NCI-H1694 (cell line): ENCODE measurements at places on chromosomes 3 and 15.
A peak's percentile ranks its signal among the peaks of the same experiment; 100 is the strongest.

DNA sequence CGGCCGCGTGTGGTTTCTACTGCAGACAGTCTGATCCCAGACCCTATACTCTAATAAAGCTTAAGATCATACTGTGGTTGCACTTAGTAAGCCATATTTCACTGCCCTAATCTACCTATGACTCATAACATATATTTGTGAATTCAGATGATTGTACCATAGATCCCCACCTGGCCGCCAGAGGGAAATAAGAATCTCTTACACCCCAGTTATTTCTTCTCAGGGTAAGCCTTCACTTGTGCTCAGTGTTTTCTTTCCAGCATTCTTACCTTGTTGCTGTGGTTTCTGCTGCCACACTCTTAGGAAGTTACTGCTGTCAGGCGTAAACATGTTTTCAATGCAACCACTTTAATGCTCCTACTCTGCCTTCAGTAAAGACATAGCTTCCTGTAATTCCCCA lies 105.9 kb downstream of the B3GALNT1 start:
- no peak for DNase-seq

DNA sequence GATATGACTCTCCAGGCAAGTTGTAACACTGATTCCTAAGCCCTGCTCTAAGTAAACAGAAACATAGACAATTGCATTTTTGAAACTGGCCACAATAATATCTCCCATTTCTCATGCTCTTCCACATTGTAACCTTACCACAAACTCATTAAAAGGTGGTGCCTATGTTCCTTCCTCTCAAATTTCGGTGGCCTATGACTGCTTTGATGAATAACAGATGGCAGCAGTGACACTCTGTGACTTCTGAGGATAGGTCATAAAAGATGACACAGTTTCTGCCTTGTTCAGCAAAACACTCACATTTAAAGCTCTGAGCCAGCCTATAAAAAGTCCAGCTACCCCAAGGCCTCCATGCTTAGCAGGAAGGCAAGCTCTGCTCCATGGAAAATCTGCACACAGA lies 195.2 kb downstream of the EFHB start:
- no peak for DNase-seq

DNA sequence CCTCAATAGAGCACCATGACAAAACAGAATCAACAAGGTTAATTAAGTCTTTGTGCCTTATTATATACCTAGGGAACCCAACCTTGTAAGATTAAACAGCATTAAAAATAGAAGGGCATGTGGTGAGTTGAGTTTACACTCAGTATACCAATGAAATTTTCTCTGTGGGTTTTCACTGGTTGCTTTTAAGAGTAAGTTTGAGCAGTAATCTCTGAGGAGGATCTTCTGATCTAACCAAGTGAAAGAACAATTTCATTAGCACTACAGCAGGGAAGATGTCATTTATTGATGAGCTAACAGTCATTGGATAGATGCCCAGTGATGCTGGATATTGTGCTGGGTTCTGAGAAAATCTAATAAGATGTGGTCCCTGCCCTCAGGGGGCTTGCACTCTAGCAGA lies 26.9 kb upstream of the AKAP13 start:
- DNase-seq = no peak

GRCh38 chr15:94206463-94207167 lies 24.7 kb upstream of the MCTP2 start:
- no peak for DNase-seq

- DNase-seq = peak; percentile 82
Observed at GRCh38 chr15:91706322-91707032, 147.0 kb upstream of the SLCO3A1 start.

GRCh38 chr3:116112696-116113095 lies 332.6 kb downstream of the LSAMP start:
- no peak for DNase-seq

GRCh38 chr15:31292391-31293015 lies 34.1 kb upstream of the KLF13 start:
- DNase-seq = no peak

DNA sequence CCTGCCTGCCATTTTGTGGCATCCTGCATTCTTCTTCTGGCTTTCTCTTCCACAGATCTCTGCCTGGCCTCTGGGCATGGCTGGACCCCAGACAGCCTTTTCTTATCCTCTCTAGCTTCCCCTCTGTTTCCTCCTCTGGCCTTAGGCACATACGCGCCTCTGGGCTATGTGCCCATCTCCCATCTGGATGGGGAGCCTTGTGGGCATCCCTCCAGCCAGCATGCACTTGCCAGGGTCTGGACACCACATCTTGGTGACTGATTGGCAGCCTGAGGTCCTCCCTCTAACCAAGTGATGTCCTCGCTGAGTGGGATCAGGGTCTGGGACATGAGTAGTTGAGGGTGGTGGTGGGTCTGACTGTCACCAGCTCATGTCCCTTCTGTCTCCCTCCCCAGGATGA lies 12.8 kb downstream of the PLEKHO2 start:
- no peak for DNase-seq

DNA sequence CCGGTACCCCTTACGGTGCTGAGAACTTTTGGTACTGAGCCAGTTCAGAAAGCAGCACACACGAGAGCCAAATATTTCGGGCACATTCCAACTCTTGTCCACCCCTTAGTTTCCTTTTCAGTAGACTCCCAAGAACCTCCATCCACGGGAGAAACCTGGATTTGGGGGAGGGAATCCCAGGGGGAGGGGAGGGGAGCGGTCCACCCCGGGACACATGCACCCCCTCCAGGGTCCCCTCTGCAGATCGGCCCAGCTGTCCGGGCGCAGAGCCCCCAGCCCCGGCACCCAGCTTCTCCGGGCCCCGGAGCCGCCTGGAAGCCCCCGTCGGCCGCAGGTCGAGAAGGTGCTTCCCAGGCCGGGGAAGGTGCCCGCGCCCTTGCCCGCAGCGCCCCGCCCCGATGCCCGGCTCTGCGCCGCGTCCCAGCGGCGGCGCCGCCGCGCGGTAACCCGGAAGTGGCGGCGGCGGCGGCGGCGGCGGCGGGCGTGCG lies 455 bp upstream of the ABHD17C start:
- DNase-seq = no peak

DNA sequence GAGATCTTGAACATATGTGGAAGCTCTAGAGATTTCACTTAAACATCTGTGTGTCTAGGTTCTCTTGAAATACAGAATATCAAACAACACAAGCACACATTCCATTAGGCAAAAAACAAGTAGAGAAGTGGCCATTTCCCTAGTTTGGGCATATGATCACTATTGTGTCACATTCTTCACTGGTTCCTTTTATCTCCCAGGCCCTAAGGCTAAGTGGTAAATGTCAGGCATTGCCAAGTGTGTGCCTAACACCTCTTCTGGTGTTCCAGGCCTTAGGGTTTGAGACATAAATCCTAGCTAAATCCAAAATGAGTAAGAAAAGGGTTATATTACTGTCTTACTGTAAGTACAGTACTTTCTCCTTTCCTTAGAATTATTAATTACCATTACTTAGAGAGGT lies 880.1 kb downstream of the PDCD6IP start:
- DNase-seq = no peak

DNA sequence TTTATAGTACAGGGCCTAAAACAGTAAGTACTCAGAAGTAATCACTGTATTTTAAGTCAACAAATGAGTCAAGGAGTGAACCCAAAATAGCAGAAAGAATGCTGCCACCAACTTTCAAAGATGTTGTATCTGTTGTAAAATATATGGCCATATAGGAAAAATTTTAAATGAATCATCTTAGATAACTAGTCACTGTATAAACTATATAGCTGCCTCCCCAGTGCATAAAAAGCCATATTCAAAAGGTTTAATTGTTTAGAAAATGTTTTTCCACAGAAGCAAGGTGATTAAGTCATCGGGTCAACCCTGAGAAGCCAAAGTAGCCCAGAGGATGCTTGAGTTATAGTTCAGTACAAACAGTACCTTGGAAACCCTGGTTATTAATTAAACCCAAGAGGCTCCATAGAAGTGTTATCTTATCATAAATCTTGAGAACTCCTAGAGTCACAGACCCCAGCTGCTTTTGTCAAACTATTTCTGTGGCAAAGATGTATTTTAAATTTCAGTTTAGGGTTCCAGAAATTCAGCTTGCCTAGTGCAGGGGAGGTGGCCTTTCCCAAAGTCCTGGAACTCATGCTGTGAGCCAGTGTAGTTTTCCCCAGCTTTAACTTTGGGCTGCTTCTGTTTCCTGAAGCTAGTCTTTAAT lies 39.2 kb downstream of the MBNL1 start:
- DNase-seq = no peak

GRCh38 chr3:146052791-146053310 lies 108.1 kb downstream of the PLOD2 start:
- no peak for DNase-seq

GRCh38 chr3:161305095-161305991 lies 66.0 kb downstream of the SPTSSB start:
- DNase-seq = no peak

DNA sequence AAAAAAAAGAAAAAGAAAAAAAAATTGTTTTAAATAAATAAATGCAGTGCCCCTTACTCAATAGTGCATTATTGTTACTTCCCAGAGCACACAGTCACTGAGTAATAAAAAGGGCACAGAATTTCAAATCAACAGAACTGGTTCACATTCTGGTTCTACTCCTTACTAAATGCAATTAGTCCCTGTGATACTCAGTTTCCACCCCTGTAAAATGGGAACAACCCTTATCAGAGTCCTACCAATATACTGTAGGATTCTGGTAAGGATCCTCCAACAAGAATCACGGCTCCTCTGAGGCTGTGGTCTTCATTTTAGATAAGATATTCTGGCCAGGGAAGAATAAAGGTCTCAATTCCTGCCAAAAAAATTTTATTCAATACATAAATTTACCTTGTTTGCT lies 50.7 kb downstream of the ITGB5 start:
- no peak for DNase-seq

DNA sequence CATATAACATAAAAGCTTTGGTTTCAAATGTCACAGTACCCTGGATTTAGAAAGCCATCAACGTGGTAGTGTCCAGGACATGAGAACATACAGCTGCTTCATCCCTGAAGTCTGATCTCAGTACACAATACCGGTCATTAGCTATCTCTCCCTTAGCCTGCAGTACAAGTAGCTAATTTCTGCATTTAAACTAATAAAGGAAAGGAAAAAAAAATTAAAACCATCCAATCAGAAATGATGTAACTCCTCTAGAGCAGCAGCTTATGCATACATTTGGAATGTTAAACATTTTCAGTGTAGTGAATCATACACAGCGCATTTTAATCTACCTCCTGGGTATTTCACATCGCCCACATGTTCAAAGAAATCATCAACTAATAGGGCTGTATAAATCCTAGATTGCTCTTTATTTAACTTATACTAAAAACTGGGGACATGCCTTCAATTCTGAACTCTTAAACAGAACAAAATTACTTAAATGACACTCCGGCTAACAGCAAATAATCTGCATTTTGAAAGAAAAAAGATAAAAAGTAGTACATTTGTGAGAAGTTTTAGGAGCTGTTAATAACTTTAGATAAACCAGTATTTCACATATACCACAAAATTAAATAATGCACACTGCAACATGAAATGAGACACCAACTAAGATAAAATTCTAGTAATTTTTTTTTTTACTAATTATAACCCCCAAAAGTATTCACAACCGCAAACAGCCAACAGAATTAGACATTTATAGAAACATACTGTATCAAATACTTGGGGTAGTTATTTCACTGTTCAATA lies 3.7 kb downstream of the IGF2BP2 start:
- no peak for DNase-seq

GRCh38 chr3:187799942-187800641 lies 54.8 kb upstream of the BCL6 start:
- DNase-seq = no peak

DNA sequence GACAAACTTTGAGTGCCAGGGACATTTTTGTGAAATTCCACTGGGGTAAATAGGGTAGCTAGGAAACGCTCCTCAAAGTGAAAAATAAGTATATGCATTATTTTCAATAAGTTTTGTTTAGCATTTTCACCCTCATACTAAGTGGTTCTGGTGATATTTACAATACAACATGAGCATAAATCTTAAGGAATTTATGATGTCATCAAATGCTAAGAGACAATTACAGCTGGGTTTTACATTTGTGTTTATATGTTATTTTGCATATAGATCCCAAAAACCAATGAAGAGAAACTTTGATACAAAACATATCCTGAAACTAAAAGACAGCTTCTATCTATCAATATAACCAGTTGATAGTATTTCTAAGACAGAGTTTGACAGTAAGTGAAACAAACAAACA lies 323.1 kb downstream of the ZBTB20 start:
- no peak for DNase-seq

GRCh38 chr3:48267782-48268181 lies 26.9 kb downstream of the ZNF589 start:
- no peak for DNase-seq

GRCh38 chr3:126151562-126152302 lies 28.7 kb downstream of the ALDH1L1 start:
- DNase-seq = no peak

GRCh38 chr3:69012100-69012799 lies 1.2 kb downstream of the EOGT start:
- no peak for DNase-seq

DNA sequence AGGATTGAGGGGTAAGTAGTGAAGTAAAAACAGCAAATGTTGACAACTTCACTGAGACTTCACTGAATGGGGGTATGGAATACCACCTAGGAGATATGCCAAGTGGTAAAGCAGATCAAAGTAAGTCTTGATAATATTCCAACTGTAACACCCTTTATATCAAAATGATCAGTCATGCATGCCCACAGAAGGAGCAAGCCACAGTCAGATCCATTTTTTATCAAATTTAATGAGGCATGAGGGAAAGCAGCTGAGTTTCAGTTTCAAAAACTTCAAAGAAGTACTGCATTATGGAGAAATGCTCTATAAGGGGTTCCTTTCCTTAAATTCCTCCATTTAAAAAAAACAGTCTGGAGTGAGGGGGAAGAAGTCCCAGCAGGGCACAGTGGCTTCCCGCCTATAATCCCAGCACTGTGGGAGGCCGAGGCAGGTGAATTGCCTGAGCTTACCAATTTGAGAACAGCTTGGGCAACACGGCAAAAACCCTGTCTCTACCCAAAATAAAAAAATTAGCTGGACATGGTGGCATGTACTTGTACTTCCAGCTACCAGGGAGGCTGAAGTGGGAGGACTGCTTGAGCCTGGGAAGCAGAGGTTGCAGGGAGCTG lies 56.9 kb downstream of the TJP1 start:
- no peak for DNase-seq

GRCh38 chr3:183159333-183159732 lies 3.2 kb downstream of the LAMP3 start:
- DNase-seq = no peak

GRCh38 chr15:68651916-68652525 lies 73.2 kb downstream of the CORO2B start:
- peak; percentile 57 for DNase-seq

DNA sequence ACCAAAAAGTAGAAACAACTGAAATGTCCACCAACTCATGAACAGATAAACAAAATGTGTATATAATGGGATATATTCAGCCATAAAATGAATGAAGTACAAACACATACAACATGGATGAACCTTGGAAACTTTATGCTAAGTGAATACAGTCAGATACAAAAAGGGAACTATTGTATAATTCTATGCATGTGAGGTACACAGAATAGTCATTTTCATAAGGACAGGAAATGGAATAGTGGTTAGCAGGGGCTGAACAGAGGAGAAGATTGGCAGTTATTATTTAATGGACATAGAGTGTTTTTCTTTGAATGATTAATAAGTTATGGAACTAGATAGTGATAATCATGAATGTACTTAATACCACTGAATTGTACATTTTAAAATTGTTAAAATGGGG lies 20.0 kb upstream of the TRANK1 start:
- no peak for DNase-seq
